ENCODE measurements at places on chromosomes 4 and X. TPM values are rescaled to one million over a fixed set of nuclear protein-coding genes. Genes with fewer than 3 reads are reported as not detected.

Gene CTAG1B
- not detected for polyA plus RNA-seq

Gene MSX1
- polyA plus RNA-seq = 2.0 TPM

GRCh38 chr4:6337331-6337935, 67.8 kb downstream of the WFS1 start:
- H3K4me1 ChIP-seq = no peaks in the 10 kb centered on the region
- no peaks in the 10 kb centered on the region for H3K36me3 ChIP-seq
- H3K4me3 ChIP-seq = no peak overlapping the region
- no peak overlapping the region for H3K27ac ChIP-seq
- DNase-seq = no peak

DNA sequence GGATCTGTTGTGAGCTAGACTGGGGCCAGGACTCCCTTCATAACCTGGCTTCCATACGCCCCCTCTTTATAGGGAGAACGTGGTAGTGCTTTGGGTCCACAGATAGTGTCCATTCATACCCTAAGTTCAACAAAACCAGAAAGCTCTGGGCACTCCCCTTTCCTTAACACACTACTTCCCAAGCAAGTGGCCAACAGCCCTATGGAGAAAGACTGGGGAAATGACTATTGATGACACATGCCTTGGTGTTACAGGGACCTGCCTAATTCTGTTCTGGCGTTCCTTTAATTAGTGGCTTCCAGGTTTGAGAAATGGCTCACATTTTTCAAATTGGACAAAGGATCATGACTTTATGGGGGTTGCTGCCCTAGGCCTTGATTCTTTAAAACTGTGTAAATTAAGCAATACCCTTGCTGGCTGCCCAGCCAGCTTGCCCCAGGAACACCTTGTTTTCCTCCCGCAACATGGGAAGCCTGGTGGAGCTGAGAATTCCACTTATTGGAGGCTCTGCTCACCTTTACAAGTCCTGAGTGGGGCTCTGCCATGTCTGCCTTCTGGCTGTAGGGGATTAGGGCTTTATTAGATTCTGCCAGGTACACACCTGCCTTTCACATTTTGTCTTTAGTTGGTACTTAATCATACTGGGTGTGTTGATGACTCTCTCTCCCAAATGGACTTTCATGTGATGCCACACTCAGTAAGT, 61.1 kb downstream of the RGS12 start:
- H3K4me3 ChIP-seq = no peak overlapping the region
- H3K4me1 ChIP-seq = peaks cover 11% of the 10 kb centered on the region
- H3K36me3 ChIP-seq = no peaks in the 10 kb centered on the region
- no peak overlapping the region for H3K27ac ChIP-seq

DNA sequence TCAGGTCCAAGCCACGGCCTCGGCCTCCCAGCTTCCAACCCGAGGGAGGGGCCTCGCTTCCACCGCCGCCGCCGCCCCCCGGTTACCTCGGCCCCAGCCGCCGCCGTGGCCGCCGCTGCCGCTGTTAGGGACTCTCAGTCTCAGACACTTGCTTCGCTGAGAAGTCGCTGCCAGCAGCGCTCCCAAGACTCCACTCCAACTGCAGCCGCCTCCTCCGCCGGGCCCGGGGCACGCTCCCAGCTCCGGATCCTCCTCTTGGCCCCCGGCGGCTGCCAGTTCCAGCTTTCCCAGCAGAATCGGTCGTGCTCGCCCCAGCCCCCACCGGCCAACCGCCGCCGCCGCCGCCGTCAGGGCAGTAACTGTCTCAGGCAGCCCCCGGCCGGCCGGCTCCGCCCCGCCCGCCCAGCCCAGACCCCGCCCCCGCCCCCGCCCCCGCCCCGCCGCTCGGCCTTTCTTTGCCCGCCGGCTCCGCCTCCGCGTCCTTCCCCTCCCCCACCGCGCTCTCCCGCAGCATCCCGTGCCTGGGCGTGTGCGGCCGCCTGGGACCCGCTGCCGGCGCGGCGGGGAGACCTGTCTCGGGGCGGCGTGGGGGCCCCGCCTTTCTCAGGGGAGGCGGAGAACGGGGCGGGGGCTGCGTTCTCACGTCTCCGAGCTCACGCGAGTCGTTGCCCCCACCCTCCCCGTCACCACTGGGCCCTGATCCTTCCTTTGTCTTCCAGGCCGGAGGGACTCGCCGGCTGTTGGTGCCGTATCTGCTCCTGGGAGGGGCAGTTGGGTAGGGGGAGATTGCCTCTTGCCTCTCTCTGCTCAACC, at the start of gene ANKRD50:
TSS of gene ANKRD50 (minus strand) at position 361 of the 813 bp plus-strand sequence. CDS start 2,221 bp downstream, outside the sequence.
- H3K4me1 ChIP-seq = no peaks in the 10 kb centered on the region
- no peaks in the 10 kb centered on the region for H3K27me3 ChIP-seq
- H3K27ac ChIP-seq = peak within 1 kb of the TSS; percentile 96
- H3K36me3 ChIP-seq = no peaks in the 10 kb centered on the region
- peak within 1 kb of the TSS; percentile 80 for H3K4me3 ChIP-seq

GRCh38 chr4:99998062-99998867, 48.2 kb upstream of the H2AZ1 start:
- H3K36me3 ChIP-seq = no peaks in the 10 kb centered on the region
- H3K27me3 ChIP-seq = no peaks in the 10 kb centered on the region
- no peak overlapping the region for H3K4me3 ChIP-seq
- H3K4me1 ChIP-seq = no peaks in the 10 kb centered on the region
- DNase-seq = no peak

- no peaks in the 10 kb centered on the region for H3K36me3 ChIP-seq
- no peaks in the 10 kb centered on the region for H3K27me3 ChIP-seq
- no peak overlapping the region for H3K4me3 ChIP-seq
- H3K4me1 ChIP-seq = no peaks in the 10 kb centered on the region
- no peak for DNase-seq
These were observed 790.9 kb downstream of the KLHL13 start for GRCh38 chrX:117325706-117326105.

DNA sequence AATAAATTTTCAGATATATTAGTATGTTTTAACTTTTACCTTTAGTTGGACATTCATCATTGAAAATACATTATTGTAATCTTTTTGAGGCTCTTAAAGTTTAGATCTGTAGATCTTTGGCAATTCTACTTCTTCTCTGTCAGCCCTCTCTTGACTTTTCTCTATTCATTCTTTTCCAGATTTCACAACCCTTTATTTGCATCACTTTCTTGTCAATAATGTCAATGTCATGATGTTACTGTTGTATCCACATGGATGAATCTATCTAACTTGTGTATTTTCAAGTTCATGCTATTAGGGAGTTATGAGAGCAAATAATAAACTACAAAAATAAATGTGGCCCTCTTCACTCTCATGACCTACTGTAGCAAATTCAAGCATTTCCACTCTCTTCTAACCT, 23.0 kb upstream of the HPGD start:
- H3K4me1 ChIP-seq = no peaks in the 10 kb centered on the region
- no peak overlapping the region for H3K27ac ChIP-seq
- no peak for DNase-seq

- H3K4me1 ChIP-seq = no peaks in the 10 kb centered on the region
- no peaks in the 10 kb centered on the region for H3K36me3 ChIP-seq
- no peak overlapping the region for H3K4me3 ChIP-seq
- no peak overlapping the region for H3K27ac ChIP-seq
- DNase-seq = no peak
- no peaks in the 10 kb centered on the region for H3K27me3 ChIP-seq
These were observed 50.6 kb downstream of the ZNF157 start for GRCh38 chrX:47420962-47421361.

DNA sequence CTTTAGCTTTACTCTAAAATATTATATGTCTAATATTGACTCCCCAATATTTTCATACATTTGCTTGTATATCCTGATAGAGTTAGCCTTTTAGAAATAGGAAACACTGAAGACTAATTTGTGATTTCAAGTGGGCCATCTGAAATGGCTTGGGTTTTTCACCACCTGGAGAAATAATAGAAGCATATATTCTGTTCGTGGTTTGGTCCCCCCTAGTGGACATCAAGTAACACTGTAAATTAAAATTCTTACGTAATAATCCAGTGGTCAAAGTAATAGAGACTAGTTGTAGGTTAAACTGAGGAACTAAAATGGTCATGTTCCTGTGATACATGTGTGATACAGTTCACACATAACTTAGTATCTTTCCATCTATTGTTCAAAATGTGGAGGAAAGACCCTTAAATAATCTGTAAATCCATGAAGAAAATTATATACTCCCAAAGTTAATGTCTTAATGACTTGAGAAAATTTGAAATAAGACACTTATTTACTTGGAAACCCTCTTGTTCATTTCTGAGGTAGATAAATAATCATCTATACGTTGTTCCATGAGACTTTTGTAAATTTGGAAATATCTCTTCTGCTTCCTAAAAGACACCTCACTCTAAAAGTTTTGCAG, 79.8 kb upstream of the SMARCAD1 start:
- H3K4me3 ChIP-seq = no peak overlapping the region
- H3K27me3 ChIP-seq = no peaks in the 10 kb centered on the region
- peak; percentile 11 for DNase-seq
- no peak overlapping the region for H3K27ac ChIP-seq
- H3K4me1 ChIP-seq = no peaks in the 10 kb centered on the region

GRCh38 chr4:15003401-15003890, 1.2 kb downstream of the CPEB2 start:
- peak; percentile 58 for DNase-seq
- peak overlapping the region; percentile 96 for H3K4me3 ChIP-seq
- H3K27ac ChIP-seq = peak overlapping the region; percentile 100
- H3K36me3 ChIP-seq = peaks cover 10% of the 10 kb centered on the region
